Stimulated activated CD4-positive, alpha-beta T cell treated with anti-CD3 and anti-CD28 coated beads, Interleukin-15, amount 100 ng/mL, for 24 hours (primary cell): ENCODE measurements at places on chromosomes 5 and 9.

DNA sequence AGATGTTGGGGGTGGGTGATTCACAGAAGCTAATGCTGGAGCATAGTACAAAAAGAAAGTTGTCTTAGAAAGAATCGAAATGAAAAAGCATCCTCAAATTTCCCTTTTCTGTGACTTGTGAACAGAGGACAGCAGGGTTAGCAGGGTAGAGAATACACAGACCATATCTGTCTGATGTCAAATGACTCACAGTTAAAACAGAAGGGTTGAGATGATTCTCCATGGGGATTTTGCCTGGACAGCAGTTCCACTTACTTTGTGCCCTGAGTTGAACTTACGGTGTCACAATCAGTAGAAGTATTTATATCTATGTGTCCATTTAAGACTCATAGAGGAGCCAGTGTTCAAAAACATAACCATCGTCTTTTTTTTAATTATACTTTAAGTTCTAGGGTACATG is 801.6 kb downstream of the KCTD16 start:
- DNase-seq, result no peak

GRCh38 chr9:72041775-72042194 is 18.6 kb downstream of the C9orf57 start:
- DNase-seq, result no peak

GRCh38 chr9:16888594-16888993 is 18.1 kb upstream of the BNC2 start:
- no peak for DNase-seq

DNA sequence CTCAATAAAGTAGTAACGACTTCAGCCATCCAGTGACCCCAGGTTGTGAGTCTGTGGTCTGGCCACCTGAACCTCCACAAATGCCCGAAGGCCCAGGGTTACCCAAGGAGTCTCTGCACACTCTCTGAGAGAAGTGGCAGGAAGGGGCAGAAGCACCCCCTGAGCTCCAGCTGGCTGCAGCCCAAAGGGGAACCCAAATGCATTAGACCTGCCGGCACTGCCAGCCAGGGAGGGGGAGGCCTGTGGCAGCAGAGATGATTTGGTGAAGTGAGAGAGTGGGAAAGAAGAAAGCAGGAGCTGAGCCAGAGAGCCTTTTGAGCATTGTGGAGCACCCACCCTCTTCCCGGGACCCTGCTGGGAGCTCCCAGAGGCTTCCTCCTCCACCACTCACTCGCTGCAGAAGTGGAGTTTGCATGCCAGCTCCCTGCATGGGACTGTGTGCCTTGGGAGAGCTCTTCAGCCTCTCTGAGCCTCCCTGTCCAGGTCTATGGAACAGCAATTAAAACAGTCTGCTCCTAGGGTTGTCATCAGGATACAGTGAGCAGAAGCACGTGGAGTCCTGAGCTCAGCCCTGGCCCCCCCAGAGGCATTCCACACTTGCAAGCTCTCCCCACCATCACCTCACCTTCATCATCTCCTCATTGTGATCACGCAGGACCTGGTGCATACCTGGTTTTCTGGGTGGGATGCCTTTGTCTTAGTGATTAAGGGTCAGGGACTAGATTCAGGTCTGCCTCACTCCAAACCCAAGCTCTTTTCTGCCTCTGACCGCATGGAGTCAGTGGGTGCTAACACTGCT is 13.8 kb upstream of the ANGPTL2 start:
- no peak for DNase-seq

- no peak for DNase-seq
These were observed 7.6 kb downstream of the KIF24 start for GRCh38 chr9:34321451-34321850.
